NB4 (cell line): ENCODE measurements at places on chromosomes 13 and 19.

- peak; percentile 30 for DNase-seq
Observed at GRCh38 chr13:110340812-110341444, 33.8 kb downstream of the COL4A2 start.

- peak; percentile 28 for DNase-seq
Observed at GRCh38 chr13:91722267-91722884, 324.0 kb downstream of the GPC5 start.

DNA sequence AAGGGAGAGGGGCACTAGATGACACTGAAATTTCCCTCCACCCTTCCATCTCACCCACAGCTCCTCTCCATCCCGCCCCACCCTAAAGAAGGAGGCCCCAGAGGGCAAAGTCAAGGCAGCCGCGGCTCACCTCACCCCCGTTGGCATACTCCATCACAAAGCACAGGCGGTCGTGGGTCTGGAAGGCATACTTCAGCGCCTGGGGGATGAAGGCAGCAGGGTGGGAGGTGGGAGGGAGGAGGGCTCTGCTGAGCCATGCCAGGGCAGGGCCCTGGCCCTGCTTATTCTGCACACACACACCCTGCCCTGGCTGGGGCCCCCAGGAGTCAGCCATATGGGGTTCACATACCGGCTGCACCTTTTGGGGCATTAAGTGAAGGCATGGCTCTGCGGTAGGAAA, 12.3 kb upstream of the CCNP start:
- no peak for DNase-seq

- DNase-seq = no peak
Observed at GRCh38 chr13:40340368-40341095, 325.9 kb downstream of the FOXO1 start.

DNA sequence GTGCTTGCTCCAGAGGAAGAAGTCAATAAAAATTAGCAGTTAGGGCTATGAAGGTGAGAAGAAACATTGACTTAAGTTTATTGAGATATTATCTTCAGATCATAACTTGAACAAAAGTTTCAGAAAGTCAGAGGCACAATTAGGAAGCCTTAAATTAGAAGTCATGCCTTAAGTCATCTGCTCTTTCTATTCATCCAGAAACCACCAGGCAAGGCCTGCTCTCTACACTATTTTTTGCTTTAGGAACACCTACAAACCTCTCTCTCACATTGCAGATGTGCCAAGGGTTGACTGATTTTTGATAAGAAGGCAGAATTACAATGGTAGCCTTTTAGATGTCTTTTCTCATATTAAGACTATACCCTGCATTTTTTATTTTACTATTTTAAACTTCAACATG, 268.7 kb downstream of the SPRY2 start:
- DNase-seq = no peak

- no peak for DNase-seq
Observed at GRCh38 chr13:79571147-79571546, 90.2 kb downstream of the NDFIP2 start.

GRCh38 chr19:4224470-4224869, 4.9 kb upstream of the EBI3 start:
- no peak for DNase-seq

- DNase-seq = no peak
Observed at GRCh38 chr19:1700733-1701663, 48.6 kb upstream of the TCF3 start.

GRCh38 chr13:102901615-102902305, 55.9 kb downstream of the ERCC5 start:
- no peak for DNase-seq

GRCh38 chr13:73224703-73225102, 165.9 kb downstream of the KLF5 start:
- DNase-seq = peak; percentile 50

DNA sequence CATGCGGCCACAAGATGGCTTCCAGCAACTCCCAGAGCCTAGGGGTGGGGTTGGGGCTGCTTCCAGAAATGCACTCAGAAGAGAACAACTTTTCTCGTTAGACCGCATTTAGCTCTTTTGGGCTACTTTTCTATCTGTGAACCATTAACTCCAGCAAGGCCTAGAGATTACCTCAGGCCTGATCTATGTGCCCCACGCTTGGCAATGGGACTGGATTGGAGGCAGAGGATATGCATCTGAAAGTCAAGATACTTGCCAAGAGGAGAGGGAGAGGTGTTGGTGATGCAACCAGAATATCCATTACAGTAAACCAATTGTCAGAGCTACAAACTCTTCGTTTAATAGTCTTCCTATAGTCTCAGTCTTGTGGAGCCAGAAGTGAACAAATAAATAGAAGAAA, 177.7 kb downstream of the TDRD3 start:
- no peak for DNase-seq

DNA sequence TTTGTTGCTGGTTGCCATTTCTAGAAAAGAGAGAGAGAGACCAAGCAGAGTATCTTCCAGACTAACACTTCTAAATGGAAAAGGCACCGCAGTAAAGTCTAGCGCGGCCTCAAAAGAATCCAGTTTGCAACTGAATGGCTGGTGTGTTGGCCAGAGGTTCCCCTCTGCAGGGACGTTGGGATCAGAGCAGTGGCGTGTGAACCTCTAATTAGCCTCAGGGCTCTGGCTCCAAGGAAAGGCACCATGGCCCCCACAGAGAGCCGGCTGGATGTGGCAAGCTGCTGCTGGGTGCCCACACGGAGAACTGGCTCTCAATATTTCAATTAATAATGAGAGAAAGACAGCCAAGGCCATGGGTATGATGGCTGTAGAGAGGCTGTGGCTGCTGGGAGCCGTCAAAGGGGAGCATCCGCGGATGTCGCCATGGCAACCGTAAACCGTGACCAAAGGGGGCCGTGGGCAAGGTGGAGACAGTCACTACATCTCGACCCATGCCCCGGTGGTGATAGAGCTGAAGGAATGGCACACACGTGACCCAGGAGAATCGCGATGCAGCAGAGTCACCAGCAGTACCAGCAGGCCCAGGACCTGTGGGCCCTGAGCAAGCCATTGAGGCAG, 9.5 kb downstream of the VSTM2B start:
- DNase-seq = no peak

DNA sequence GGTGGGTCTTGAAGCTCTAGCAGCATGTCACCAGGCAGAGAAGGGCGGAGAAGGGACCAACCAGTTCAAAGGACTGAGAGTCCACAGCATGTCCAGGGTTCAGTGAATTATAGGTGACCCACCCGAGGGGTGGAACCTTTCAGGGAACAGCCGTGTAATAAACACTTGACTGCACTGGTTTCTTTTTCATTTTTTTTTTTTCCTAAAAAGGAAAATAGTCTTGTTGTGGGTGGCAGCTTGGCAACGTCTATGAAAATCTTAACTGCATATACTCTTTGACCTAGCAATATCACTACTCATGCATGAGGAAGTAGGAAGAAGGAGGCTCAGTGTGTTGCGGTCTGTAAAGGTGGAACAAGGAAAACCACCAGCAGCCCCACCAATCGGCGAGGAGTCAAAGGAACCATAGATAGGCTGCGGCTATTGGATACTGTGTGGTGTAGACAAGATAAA, 13.0 kb upstream of the MYH14 start:
- peak; percentile 43 for DNase-seq

- DNase-seq = no peak
Observed at GRCh38 chr19:29904017-29904416, 38.0 kb upstream of the URI1 start.

DNA sequence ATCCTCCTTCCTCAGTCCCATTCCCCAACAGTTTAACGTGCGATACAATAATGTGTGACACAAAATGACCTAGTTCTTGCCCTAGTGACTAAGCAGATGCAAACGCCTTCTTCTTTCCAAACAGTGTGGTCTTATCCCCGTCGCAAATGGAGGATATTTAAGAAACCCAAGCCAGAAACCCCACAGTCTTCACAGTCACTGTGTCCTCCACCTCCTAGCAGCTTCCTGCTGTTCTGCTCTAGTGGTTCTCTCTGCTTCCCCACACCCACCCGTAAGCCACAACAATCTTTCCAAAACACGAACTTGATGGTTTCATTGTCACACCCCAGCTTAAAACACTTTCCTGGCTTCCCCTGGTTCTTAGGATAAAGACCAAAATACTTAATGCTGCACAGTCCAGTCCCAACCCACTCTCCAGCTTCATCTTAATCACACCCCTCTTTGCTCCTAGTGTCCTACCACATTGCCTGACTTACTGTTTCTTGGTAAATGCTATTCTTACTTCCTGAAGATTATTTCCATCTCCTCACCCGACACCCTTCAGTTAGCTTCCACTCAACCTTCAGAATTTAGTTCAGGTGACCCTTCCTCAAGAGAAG, 32.3 kb downstream of the ITM2B start:
- DNase-seq = no peak

- DNase-seq = no peak
Observed at GRCh38 chr19:7619671-7620441, 9.5 kb downstream of the XAB2 start.

- no peak for DNase-seq
Observed at GRCh38 chr19:14603990-14604387, 21.1 kb downstream of the CLEC17A start.

DNA sequence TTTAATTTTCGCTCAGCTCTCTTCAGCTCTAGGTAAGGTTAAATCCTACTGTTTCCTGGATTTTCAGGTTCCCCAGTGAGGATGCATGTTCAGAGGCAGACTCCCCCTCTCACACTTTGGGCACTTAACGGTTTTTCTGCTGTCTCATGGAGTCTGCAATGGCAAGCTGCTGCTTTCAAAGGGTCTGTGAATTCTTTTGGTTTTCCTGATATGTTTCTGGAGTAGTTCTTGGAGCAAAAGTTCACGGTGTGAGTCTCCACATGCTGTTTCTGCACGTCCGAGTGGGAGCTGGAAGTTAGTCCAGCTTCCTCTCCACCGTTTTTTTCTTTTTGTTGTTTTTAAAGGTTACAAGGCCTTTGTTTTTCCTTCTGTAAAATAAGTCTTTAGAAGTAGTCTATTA, 35.4 kb downstream of the DNAJC15 start:
- no peak for DNase-seq

GRCh38 chr13:108669381-108669780, 40.0 kb downstream of the MYO16 start:
- no peak for DNase-seq

DNA sequence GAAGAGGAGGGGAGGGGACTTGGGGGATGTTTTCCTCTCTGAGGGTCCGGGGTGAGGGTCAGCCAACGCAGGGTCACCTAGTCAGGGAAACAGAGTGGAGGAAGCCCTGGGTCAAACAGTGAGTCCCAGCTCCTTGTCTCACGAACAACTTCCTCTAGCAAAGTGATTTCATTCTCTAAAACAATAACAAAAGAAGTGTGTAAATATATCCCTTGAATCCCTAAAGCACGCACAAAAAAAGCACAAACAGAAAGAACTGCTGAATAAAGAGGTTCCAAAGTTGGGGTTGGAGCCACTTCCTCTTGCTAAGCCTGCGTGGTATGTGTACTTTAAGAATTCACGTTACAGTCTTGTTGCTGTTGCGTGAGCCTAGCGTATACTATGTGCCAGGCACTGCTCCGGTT, 1.5 kb upstream of the C5AR2 start:
- DNase-seq = peak; percentile 85

GRCh38 chr13:23632048-23632582, 61.9 kb downstream of the TNFRSF19 start:
- no peak for DNase-seq

DNA sequence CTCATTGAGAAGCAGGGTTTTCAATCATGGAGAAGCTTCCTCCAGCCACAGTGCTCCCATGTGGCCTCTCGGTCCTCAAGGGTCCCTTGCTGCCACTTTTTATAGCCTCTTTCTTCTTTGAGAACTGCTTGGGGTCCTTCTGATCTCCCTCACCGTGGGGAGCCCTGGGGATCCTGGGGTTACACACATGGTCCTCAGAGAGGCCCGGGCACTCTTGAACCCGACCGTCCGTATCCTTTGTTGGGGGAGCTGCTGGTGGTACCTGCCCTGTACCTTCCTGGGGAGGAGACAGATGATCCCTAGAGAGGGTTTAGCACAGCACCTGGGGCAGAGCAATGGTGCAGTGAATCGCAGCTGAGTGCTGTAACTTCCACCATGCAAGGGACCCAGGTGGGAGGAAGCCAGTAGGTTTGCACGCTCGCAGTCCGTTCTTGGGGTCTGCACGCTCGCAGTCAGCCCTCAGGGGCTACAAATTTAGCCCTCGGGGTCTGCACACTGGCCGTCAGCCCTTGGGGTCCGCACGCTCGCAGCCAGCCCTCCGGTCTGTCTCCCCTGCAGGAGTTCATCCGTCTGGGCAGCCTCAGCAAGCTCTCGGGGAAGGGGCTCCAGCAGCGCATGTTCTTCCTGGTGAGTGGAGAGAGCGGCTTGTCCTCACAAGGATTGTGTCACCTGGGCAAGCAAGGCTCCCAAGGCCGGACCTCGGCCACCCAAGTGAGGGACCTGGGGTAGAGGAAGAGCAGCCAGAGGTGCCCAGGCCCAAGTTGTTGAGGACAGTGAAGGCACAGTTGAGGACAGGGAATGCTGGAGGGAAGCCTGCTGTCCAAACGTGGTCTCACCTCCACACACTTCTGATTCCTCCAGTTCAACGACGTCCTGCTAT, 138.4 kb downstream of the STK24 start:
- DNase-seq = no peak

DNA sequence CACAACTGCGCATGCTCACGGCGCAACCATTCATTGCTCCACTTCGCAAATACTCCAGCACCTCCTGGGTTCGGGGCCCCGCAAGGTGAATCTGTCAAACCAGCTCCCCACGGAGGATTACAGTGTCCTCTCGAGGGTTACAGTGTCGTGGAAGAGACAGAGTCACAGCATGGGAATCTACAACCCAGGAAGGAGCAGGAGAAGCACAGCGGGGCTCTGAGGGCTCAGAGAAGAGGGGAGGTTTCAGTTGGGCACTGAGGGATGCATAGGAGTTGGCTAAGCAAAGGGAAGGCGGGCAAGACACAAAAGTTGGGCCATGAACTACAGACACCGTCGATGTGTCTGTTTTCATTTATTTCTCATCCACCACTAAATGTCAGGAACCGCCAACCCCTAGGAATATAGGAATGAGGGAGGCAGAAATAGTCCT, 1.0 kb upstream of the GTF2F1 start:
- DNase-seq = no peak

DNA sequence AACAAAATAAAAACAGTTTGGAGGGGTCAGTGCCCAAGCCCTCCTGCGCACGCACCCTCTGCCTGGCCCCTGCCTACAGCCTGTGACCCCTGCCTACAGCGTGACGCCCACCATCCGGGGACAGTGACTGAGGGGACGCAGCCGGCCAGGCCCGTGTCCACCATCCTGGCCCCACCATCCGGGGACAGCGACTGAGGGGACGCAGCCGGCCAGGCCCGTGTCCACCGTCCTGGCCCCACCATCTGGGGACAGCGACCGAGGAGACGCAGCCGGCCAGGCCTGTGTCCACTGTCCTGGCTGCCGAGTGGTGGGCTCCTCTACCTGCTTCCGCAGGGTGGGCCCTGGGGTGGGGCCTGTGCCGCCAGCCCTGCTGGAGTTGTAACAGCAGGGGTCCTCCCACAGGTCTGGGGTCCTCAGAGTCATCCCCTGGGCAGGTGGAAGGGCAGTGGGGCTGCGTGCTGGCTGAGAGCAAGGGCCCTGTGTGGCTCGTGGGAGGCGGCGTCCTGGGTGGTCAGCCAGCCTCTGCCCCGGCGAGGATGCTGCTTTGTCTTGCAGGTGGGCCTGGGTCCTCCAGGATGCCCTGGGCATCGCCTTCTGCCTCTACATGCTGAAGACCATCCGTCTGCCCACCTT, 14.3 kb downstream of the SPPL2B start:
- no peak for DNase-seq

- DNase-seq = peak; percentile 68
Observed at GRCh38 chr19:13033819-13034611, 38.7 kb downstream of the NFIX start.

GRCh38 chr19:47446534-47447469, 24.9 kb downstream of the SLC8A2 start:
- DNase-seq = peak; percentile 73

- DNase-seq = no peak
Observed at GRCh38 chr19:27681972-27682371, 1531.0 kb downstream of the UQCRFS1 start.

- no peak for DNase-seq
Observed at GRCh38 chr13:113178070-113178895, 19.8 kb downstream of the PROZ start.
